ENCODE measurements at places on chromosomes 2 and 18.

DNA sequence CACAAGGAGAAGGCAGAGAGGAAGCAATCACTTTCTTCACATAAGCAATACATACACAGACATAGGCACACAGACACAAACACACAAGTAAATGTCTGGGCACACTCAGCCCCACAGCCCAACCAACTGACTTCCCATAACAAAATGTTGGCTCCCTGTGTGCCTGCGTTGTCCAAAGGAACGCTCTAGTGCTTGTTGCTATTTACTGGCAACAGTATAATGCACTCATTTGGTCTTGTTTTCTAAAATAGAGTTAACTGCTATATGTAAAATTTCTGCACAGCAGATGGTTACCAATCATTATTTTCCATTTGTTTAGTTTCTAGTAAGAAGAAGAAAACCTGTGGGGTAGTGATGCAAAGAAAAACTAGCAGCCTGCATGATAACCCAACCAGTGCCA lies 16.5 kb downstream of the FIGN start:
- no peak for DNase-seq

- no peak for DNase-seq
Observed at GRCh38 chr2:24857746-24858145, 62.3 kb downstream of the ADCY3 start.

DNA sequence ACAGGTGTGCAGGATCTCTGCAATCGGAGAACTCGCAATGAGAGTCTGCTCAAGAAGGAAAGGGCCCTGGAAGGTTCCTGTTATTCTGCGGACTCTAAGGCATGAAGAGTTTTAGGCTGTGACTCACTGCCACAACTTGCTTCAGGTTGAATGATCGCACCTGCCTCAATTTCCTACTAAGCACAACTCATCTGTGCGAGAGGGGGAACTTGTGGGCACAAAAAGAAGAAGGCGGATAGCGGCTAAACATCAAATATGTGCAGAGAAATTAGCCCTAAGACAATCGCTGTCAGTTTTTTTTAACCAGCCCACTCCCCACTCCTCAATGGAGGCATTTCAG lies 14.0 kb upstream of the CREG2 start:
- DNase-seq: no peak

DNA sequence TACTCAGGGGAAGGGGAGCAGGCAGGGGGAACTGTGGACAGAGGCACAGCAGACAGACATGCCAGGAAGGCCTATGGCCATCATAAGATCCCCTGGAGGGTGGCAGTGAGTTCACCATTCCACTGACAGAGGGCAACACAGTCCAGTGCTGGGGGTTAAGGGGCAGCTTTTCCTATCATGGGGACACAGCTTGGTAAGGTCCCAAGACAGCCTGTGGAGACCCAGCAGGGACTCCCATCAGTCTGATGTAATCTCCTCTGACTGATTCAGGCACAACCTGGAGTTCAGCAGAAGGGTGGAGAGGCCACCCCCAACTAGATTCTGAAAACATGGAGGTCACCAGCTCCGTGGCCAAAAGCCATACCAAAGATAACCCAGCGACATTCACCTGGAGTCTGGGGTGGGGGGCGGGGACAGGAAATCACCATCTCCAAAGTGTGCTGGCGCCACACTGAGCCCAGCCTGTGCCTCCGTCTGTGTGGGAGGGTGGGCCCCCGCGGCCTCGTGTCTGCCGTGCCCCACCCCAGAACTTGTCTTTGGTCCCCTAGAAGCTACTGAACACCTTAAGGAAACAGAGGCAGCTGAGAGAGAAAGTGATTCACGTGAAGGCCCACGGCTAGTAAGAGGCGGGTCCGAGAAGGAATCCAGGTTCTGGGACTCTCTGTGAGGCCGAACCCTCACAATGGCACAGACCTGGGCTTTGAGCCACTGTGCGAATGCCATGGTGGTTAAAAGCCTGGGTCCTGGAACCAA lies 28.6 kb downstream of the DNMT3A start:
- no peak for DNase-seq

- no peak for DNase-seq
Observed at GRCh38 chr2:5121121-5121520, 571.1 kb upstream of the SOX11 start.

GRCh38 chr2:209721497-209721896 lies 50.1 kb upstream of the UNC80 start:
- peak; percentile 1 for DNase-seq
